ENCODE measurements at places on chromosomes 3 and 15.
A peak's percentile ranks its signal among the peaks of the same experiment; 100 is the strongest.

DNA sequence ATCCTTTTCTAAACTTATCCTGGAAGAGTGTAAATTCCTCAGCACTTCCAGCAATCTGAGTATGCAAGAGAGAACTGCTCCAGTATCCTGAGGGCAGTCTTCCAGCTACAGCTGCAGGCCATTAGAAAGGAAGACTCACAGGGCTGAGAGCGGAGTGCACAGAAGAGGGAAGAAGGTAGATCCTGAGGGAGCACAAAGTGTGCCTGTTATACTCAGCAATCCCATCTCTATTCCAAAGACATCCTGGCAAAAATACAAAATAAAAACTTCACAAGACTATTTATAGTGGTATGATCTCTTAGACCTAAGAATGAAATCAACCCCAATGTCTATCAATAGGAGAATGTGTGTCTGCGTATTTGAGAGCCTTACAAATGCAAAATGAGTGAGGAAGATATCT lies 292.0 kb downstream of the ZIC1 start:
- H3K4me1 ChIP-seq = no peaks in the 10 kb centered on the region
- no peak overlapping the region for H3K4me3 ChIP-seq
- H3K27ac ChIP-seq = no peak overlapping the region
- no peaks in the 10 kb centered on the region for H3K27me3 ChIP-seq

DNA sequence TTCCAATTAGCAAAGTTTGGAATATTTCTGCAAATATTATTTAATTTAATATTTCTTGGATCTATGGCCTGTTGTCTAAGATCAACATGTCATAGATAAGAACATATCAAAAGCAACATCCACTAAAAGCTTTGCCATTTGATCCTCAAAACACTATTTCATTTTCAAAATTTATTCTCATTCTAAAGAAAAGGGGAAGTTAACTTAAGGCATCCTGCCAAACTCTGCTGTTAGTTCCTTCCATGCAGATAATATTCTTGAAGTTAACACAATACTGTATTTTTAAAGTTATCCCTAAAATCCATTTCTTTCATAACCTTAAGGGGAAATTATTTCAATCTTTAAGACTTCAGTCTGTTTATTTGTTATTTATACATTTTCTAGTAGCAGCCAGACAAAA lies 28.2 kb upstream of the GBE1 start:
- no peak overlapping the region for H3K27ac ChIP-seq
- no peaks in the 10 kb centered on the region for H3K4me1 ChIP-seq
- no peaks in the 10 kb centered on the region for H3K36me3 ChIP-seq
- DNase-seq = no peak
- H3K4me3 ChIP-seq = no peak overlapping the region

- no peak for DNase-seq
- H3K27ac ChIP-seq = no peak overlapping the region
- H3K4me1 ChIP-seq = no peaks in the 10 kb centered on the region
- H3K36me3 ChIP-seq = no peaks in the 10 kb centered on the region
Observed at GRCh38 chr15:67480741-67481140, 40.2 kb upstream of the C15orf61 start.

- no peak overlapping the region for H3K27ac ChIP-seq
- DNase-seq = no peak
Observed at GRCh38 chr15:85710340-85710842, 84.3 kb downstream of the KLHL25 start.

- no peaks in the 10 kb centered on the region for H3K27me3 ChIP-seq
- no peak for DNase-seq
- H3K36me3 ChIP-seq = no peaks in the 10 kb centered on the region
- no peak overlapping the region for H3K4me3 ChIP-seq
- no peaks in the 10 kb centered on the region for H3K4me1 ChIP-seq
- H3K27ac ChIP-seq = no peak overlapping the region
Observed at GRCh38 chr15:51401872-51402517, 60.5 kb downstream of the GLDN start.

- DNase-seq = no peak
- H3K36me3 ChIP-seq = no peaks in the 10 kb centered on the region
- H3K4me1 ChIP-seq = no peaks in the 10 kb centered on the region
- no peak overlapping the region for H3K27ac ChIP-seq
- H3K27me3 ChIP-seq = no peaks in the 10 kb centered on the region
- H3K4me3 ChIP-seq = no peak overlapping the region
Observed at GRCh38 chr3:150775001-150775599, 12.1 kb upstream of the SIAH2 start.

DNA sequence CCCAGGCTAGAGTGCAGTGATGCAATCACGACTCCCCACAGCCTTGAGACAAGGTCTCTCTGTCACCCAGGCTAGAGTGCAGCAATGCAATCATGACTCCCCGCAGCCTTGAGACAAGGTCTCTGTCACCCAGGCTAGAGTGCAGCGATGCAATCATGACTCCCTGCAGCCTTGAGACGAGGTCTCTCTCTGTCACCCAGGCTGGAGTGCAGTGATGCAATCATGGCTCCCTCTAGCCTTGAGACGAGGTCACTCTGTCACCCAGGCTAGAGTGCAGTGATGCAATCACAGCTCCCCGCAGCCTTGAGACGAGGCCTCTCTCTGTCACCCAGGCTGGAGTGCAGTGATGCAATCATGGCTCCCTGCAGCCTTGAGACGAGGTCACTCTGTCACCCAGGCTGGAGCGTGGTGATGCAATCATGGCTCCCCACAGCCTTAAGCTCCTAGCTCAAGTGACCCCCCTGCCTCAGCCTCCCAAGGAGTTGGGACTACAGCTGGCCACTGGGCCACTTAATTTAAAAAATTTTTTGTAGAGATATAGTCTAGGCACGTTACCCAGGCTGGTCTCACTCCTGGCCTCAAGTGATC lies 26.1 kb downstream of the TFRC start:
- H3K27me3 ChIP-seq = no peaks in the 10 kb centered on the region
- no peak overlapping the region for H3K27ac ChIP-seq
- no peaks in the 10 kb centered on the region for H3K4me1 ChIP-seq
- no peak for DNase-seq

- no peak overlapping the region for H3K27ac ChIP-seq
- H3K36me3 ChIP-seq = no peaks in the 10 kb centered on the region
- DNase-seq = no peak
Observed at GRCh38 chr15:41568350-41569017, 9.5 kb downstream of the TYRO3 start.

DNA sequence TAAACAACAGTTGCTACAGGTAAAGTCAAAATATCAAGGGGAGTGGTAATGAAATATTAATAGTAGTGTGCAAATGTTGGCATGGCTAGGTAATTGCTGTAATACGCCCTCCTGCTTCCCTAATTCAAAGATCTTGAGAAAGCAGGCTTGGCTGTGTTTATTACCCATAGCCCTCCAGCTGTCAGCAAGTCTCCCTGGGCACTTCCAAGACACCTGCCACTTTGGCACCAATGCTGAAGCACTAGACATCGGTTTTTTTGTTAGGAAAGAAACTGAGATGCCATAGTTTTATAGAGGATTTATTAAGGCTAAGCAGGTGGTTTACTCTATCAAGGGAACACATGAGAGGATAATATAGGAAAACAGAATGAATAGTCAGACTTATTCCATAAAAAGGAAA lies 64.4 kb downstream of the P2RY1 start:
- no peaks in the 10 kb centered on the region for H3K4me1 ChIP-seq
- H3K4me3 ChIP-seq = no peak overlapping the region
- no peak overlapping the region for H3K27ac ChIP-seq
- no peaks in the 10 kb centered on the region for H3K36me3 ChIP-seq
- H3K27me3 ChIP-seq = no peaks in the 10 kb centered on the region
- DNase-seq = no peak

DNA sequence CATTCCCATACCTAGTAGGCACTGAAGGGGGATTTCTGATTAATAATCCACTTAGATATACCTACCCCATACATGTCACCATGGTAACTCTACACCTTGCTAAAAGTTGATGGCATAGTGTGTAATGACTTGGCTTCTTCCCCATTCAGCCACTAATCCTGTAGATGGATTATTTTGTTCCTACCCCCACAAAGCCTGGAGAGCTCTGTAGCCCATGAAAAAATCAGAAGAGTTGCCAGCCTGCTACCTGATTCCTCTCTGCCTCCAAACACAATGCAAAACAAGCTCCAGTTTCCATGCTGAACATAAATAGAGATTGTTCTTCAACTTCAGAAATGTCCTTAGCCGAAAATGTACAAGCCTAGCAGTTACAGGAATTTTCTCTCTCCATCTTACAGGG lies 98.9 kb upstream of the PFN2 start:
- H3K4me1 ChIP-seq = no peaks in the 10 kb centered on the region
- H3K36me3 ChIP-seq = no peaks in the 10 kb centered on the region
- H3K4me3 ChIP-seq = no peak overlapping the region

DNA sequence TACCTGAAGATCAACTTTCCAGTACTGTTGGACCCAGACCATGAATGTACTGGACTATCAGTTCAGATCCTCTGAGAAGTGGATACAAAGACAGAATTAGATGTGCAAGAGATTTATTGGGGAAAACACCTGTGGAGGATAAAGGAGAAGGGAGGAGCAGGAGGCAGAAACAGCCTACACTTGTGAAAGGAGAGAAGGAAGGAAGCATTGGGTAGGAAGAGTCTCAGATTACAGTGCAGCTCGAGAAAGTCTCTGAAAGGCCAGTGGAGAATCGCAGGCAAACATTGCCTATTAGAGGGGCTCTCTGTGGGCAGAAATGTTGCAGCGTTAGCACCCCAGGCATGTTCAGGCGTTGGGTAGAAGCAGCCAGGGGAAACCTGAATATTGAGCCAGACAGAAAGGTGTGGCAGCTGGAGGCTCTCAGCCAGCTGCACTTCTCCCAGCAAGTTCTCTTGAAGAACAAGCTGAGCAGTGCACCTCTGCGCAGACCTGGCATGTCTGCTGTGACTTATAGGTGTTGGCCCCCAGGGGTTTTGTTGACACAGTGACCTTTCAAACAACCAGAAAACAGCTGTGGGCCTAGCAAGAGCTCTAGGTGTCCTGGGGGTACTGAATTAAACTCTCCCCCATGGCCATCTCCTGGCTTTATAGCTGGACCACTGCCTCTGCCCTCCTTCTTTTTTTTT lies 7.0 kb downstream of the CHST14 start:
- H3K4me1 ChIP-seq = no peaks in the 10 kb centered on the region
- no peak overlapping the region for H3K4me3 ChIP-seq
- no peak for DNase-seq
- H3K36me3 ChIP-seq = no peaks in the 10 kb centered on the region
- H3K27ac ChIP-seq = no peak overlapping the region

DNA sequence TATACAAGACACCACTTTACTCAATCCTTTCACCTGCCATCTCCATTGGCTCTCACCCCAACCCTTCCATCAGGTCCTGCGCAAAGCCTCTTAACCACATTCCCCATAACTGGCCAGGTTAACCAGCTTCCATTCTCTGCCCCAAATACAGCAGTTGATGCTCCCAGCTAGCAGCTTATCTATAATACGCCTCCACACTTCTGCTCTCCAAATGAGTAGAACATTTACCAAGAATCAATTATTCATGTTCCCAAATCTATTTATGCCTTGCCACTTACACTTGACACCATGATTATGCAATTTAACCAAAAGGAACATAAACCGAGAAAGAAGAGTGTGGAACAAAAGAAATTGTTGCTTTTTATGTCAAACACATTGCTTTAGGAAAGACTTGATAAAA lies 103.7 kb upstream of the TPM1 start:
- no peak overlapping the region for H3K27ac ChIP-seq
- no peak for DNase-seq
- H3K4me3 ChIP-seq = no peak overlapping the region
- no peaks in the 10 kb centered on the region for H3K36me3 ChIP-seq

DNA sequence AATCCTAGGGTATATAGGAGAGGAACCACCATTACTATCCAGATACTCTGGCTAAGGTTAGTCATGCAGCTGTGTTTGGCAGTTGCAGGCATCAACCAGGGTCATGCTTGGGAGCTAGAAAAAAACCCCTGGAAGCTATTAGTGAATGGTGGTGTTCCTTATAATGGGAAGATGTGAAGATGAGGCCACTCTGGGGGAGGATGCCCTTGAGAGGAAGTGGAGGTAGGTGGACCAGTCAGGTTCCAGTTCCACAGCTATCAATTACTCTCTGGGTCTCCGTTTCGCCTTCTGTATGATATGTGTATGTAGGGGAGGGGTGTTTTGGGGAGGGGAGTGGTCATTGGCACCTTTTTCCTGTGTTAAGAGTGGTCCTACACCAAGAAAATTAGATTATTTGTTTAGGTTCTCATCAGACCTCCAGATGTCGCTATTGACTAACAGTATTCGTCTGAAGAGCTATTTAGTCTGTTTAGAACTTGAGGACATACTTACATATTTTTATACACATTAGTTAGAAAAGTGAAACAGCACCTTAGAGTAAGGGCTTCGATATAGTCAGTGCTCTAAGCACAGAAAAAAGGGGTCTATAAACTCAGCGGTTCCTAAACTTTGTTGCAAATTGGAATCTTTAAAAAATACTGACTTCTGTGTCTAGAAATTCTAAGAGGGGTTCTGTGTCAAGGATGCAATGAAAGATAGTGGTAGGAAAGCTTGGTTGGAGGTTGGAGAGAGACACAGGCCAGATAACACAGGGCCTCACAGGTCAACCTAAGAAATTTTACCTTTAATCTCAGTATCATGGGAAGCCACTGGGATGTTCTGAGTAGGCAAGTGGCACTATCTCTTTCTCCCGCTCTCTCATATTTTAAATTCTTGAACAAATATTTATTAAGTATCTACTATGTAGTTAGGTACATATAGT lies 9.1 kb upstream of the HPS3 start:
- no peak overlapping the region for H3K27ac ChIP-seq
- H3K4me3 ChIP-seq = no peak overlapping the region
- H3K27me3 ChIP-seq = no peaks in the 10 kb centered on the region
- peak; percentile 83 for DNase-seq

- H3K36me3 ChIP-seq = peaks cover 69% of the 10 kb centered on the region
- H3K4me1 ChIP-seq = no peaks in the 10 kb centered on the region
- no peak overlapping the region for H3K4me3 ChIP-seq
Observed at GRCh38 chr3:47407896-47408838, 27.3 kb downstream of the PTPN23 start.

DNA sequence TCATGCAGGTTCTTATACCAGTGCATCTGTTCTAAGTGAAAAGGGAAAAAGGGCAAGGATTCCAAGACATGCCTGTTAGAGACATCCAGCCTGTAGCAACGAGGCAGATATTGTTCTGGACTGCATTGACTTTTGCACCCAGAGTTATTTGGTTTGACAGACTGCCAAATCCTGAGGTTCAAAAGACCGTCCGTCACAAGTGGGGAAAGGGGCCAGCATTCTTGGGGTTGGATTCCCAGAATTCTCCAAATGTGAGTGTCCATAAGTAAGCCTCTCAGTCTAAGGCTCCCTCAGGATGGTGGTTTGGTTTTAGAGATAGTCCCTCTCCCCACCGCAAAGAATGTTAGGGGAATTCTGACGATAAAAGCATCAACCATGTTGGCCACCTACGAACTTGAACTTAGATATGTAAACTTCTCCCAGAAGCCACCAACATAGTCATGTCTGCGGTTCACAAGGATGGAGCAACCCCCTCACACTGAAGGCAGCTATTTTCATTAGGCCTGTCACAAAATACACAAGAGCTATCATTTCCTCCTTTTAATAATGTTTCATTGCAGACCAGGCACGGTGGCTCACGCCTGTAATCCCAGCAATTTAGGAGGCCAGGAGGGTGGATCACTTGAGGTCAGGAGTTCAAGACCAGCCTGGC lies 13.6 kb upstream of the LACTB start:
- no peaks in the 10 kb centered on the region for H3K36me3 ChIP-seq
- no peak overlapping the region for H3K27ac ChIP-seq
- no peaks in the 10 kb centered on the region for H3K4me1 ChIP-seq
- H3K4me3 ChIP-seq = no peak overlapping the region

GRCh38 chr3:49900491-49901153 lies 3.1 kb downstream of the MST1R start:
- H3K27ac ChIP-seq = no peak overlapping the region
- no peaks in the 10 kb centered on the region for H3K36me3 ChIP-seq
- H3K27me3 ChIP-seq = no peaks in the 10 kb centered on the region
- H3K4me3 ChIP-seq = no peak overlapping the region

GRCh38 chr15:78162038-78162437 lies 12.9 kb downstream of the IDH3A start:
- no peak overlapping the region for H3K4me3 ChIP-seq
- H3K4me1 ChIP-seq = no peaks in the 10 kb centered on the region
